Activated CD4-positive, alpha-beta T cell treated with anti-CD3 and anti-CD28 coated beads, Interleukin-2, amount 50 U/mL, for 1 hour (primary cell): ENCODE measurements at places on chromosomes 7 and 10.

GRCh38 chr7:99643464-99643863, 26.7 kb downstream of the ZSCAN25 start:
- DNase-seq, result no peak

DNA sequence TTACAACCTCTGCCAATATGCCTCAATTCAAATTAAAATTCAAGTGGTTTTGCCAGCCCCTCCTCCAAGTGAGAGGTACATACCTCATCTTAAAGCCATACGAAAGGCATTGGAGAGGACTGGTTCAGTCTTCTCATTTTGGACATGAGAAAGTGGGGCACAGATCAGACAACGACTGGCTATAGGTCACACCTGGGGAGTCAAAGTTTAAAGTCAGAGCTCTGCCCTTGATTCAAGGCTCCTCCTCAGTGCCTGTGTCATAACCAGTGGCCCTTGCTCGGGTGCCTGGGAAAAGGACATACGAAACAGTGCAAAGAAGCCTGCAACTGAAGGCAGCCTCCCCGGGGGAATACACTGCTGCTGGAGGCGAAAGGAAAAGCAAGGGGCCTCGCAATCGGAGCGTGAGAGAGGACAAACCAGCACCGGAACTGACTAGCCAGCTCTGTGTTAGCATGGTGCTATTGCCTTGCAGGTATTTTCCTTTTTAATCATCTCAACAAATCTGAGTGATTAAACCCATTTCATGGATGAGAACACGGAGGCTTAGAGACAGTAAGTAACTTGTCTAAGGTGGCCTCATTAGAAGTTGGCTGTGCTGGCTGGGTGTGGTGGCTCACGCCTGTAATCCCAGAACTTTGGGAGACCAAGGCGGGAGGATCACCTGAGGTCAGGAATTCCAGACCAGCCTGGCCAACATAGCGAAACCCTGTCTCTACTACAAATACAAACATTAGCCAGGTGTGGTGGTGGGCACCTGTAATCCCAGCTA, 1.1 kb upstream of the MTPAP start:
- no peak for DNase-seq

- DNase-seq, result no peak
These were observed 50.5 kb upstream of the MRLN start for GRCh38 chr10:59803714-59804113.

DNA sequence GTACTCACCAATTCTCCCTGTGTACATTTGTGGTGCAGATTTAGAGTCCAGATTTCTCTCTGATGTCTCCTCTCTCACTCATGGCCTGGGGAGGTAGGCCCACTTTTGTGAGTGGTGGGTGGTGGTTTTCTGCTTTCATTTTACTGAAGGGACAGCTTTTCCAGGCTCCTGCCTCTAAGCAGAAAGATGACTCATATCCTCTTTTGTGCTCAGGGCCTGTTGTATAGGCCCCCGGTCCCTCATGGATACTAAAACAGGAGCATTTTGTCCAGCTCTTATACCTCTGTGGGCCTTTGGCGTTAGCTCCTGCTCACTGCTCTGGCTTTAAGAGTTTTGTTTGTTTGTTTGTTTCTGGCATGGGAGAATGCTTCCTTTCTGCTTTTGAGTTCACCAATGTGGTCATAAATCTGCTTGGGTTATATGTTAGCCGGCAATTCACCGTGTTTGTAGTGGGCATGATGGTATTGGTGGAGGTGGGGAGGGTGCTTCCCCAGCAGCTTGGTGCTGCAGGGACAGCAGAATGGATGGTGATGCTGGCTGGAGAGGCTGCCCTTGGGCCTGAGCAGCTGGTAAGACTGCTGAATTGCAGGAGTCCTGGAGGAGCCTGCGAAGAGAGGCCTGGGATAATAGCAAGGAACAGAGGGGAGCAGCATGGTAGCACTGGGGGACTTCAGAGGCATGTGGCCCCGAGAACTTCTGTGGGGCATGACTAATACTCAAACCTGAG, 468.7 kb downstream of the RPS24 start:
- no peak for DNase-seq

GRCh38 chr10:101258179-101258885, 29.1 kb upstream of the LBX1 start:
- no peak for DNase-seq

DNA sequence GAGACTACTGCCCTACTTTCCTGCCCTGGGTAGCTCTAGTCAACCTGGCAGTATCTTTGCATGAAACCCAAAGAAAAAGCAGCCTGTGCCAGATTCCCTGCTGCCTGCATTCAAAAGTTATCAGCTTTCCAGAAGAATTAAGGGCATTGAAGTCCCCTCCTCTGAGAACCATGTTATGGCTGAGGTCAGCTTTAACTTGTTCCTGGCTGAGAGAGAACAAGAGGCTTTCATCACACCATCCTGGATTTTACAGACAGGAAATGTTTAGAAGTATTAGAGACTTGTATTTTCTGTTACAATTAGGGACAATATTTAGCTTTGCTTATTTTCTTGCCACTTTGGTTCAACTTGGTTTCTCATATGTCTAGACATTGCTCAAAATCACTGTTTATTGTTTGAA, 238.8 kb downstream of the ARL4A start:
- DNase-seq, result no peak

DNA sequence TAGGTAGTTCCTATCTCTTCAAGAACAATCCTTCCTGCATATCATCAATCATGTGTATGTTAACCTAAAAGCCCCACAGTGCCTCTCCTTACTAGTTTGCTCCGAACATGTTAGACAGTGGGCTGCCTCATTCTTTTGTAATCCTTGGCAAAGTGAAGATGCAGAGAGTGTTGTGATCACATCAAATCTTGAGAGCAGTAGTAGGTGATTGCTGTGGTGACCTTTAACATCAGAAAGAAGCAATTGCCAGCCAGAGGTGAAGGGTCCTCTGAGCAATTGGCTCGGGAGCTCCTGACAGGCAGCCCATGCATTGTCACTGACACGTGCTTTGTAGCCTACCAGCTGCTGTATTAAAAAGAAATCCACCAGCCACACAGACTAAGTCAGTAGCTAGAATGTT, 19.6 kb upstream of the GSTK1 start:
- DNase-seq, result no peak

DNA sequence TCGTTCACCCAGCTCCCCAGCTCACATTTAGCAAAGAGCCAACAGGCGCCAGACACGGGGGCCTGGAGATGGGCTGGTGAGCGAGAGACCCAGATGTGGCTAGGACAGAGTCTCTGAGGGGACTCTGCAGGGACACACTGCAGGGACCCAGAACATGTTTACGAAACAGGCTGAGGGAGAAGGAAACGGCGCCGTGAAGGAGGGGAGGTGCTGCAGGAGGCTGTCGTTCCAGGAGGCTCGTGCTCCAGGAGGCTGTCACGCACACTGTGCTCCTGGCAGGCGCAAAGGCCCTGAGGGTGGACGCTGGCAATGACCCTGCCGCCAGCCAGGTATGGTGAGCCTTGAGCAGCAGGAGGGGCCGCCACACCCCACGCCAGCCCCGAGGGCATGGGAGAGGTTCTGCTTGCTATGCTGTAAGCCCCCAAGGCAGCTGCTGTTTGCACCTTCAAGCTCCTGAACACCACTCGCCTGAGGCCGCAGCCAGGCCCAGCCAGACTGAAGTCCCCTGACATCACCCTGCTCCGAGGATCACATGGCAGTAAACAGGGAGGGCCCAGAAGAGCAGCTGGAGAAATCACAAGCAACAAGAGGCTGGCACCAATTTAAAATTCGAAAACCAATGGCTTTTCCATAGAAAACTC, 27.3 kb downstream of the ADAP1 start:
- DNase-seq, result no peak
